ENCODE measurements at places on chromosomes 6 and 20.
A peak's percentile ranks its signal among the peaks of the same experiment; 100 is the strongest.

DNA sequence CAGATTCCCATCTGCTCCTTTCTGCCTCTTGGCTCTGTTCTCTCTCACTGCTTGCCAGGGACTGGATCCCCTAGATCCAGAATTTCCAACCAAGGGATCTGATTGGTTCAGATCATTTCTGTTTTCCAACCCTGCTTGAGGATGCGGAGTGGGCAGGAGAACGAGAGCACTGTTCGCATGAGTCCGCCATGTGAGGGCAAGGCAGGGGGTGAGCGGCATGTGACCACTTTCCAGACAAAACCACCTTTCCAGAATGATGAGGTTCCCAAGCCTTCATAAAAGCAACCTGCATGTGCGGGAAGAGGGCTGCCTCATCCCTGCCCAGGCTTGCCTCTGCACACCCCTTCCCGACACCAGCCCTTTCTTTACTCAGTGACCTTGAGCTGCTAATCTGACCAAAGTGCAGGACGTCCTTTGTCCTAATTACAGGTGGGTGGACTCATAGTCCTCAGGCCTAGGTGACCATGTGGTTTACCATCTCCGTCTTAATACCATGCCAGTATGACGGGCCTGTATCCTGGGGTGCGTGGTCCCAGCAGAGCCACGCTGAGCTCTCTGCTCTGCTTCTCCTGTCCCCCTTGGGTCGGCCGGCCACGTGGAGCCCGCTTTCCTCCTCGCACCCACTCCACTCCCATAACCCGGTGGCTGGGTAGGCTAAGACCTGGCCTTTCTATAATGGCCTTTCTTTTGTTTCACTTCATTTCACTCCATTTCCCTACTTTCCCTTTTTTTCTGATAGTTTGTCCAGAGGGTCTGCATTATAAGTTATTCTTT, 14.4 kb downstream of the NQO2 start:
- DNase-seq, result no peak

GRCh38 chr6:133741375-133741861, 147.5 kb upstream of the TCF21 start:
- no peak for DNase-seq

- DNase-seq, result no peak
Measured at GRCh38 chr20:53296451-53297153, 297.0 kb downstream of the ZNF217 start.

DNA sequence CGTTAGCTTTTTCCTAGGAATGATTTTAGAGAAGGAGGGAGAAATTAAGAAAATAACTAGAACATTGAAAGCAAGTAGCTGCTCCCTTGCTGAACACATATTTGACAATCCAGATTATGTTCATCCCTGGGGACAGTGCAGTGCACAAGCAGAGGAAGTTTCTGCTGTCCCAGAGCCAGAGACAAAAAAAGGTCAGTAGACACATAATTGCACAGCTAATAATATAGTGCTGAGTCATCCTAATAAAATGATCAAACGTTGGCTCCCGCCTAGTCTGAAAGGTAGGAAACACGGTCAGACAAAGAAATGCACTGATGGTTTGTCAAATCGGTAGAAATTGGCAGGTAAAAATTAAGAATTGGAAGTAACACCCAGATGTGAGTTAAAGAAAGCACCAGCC, 21.7 kb upstream of the SSTR4 start:
- DNase-seq, result no peak

DNA sequence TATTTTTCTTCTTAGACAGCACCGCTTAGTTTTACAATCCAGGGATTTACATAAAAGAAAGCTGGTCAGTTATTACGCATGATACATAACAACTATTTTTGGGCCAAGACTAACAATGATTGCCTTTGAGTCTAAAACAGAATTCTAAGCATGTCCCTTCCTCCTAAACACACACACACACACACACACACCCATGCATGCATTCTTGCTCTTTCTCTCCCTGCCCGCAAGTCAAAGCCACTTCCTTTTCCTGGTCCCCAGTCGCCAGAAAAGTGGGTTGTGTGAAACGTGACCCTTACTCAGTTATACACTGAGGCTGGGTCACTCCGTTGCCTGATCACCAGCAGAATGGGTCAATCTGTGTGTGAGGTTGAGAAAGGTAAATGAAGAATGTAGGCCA, 31.4 kb downstream of the FYN start:
- DNase-seq, result peak; percentile 66

DNA sequence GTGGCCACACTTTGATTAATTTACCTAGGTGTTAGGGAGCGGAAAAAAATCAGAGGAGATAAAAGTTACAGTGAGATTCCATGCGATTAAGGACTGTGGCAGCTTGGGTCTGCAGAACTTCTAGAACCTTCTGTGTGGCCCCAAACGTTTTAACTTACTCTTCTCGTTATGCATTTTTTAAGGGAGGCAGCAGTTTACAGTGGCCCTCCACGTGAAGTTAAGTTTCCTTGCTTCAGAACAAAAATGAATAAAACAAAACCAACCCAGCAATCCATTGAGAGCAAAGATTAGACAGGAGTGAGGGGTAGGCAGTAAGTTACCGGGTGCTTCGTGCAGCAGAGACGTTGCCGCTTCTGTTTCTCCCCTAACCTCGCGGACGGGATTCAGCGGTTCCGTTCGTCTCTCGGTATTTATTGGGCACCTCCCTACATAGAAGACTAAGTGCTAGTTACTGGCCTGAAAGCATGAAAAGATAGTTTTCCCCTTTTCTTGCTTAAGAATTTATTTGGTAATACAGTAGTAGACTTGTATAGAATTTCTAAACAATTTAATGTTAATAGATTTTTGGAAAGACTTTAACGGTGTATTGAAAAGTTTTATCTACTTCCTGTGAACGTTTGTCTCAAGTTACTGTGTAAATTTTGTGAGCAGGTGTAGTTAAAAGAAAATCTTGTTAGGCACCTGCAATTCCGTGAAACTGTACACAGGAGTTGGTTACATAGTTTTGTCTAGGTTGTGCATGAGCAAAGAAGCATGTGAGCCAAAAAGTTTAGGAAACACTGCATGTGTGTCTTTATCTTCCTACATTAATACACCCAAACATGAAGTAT, 1.1 kb downstream of the BAG2 start:
- DNase-seq, result peak; percentile 65

DNA sequence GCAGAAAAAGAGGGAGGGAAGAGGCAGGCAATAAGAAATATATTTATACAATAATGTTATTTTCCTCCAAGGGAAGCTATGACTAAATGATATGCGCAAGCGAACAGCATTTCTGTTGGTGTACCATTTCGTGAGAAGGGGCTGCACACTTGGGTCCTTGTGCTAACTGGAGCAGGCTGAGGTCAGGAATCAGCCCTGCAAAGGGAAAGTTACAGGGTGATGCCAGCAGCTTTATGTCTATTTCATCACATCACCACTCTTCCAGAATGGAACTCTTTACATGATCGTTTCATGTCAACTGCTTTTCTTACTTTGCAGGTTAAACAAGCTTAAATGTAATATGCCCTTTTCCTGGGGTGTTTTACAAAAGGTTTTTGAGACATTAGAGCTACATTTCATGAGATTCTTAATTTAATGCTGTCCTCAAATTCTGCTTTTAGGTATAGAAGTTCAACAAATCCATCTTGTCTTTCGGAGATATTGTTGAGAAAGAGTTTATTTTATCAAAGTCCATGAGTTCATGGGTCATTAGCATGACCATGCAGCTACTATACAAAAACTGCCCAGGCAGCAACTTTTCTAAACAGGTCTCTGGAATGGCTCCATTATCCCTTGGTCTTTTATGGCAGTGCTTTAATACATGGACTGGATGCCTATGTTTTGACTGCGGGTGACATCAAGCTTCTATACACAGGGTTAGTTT, 443.8 kb downstream of the TENT5A start:
- DNase-seq, result no peak

DNA sequence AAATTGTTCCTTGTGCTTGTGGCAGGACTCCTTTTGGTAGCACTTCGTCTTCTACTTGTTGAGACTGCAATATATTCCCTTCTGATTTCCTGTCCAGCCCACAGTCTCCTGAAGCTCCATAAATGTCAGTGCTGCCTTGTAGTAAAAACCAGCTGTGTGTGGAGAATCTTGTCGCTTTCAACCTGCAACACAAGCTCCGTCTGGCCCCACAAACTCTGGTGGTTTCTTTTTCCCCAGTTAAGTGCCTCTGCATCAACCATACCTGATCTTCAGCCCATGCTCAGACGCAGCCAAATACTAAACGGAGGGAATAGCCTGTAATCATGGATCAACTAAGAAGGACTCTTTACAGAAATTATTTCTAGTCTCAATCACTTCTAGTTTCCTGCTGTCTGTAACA, 1133.3 kb upstream of the ADGRB3 start:
- no peak for DNase-seq

GRCh38 chr6:107764684-107765460, 59.2 kb downstream of the SCML4 start:
- no peak for DNase-seq

DNA sequence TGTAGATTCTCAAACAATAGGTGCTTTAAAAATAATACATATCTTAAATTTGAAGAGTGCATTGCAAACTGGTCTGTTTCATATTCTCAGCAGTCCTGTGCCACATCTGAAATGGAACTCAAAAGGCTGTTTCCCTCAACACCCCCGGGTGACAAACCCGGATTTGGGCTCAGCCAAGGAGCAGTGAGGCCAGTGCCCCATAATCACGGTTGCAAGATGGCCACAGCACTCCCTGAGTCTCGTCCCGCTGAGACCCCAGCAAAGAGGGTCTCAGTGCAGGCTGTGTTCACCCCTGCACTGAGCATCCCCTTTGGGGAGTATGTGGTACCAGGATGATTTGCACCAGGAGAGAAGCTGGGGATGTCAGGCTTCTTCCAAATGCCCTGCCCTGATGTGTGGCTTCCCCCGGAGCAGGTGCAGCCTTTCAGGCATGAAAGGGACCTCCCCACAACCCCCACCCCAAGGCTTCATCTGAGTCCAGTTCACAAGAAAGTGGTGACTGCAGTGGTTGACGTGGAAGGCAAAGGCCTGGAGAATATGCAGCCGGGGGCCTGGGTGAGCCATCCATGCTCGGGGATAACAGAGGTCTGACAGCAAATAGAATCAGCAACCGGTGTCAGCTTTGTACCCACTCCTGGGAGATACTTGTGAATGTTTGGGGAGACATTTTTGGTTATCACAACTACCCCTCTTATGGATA, 202.9 kb downstream of the SYNDIG1 start:
- no peak for DNase-seq

DNA sequence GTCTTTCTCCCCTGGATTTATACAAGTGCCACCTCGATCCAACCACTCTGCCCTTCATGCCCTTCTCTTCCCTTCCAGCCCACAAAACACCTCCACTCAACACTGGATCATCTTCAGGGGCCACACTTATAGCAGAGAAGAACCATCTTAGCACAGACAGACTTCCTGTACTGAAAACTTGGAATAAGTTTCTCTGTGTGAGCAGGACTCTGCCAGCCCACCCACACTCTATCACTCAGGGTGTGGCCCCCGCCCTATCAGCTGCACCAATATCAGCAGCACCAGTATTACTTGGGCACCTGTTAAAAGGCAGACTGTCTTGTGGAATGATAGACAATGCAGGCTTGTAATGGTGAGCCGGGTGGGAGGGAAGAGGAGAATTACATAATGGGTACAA, 86.7 kb downstream of the SCML4 start:
- no peak for DNase-seq

GRCh38 chr6:31068669-31069340, 43.6 kb downstream of the C6orf15 start:
- peak; percentile 82 for DNase-seq

DNA sequence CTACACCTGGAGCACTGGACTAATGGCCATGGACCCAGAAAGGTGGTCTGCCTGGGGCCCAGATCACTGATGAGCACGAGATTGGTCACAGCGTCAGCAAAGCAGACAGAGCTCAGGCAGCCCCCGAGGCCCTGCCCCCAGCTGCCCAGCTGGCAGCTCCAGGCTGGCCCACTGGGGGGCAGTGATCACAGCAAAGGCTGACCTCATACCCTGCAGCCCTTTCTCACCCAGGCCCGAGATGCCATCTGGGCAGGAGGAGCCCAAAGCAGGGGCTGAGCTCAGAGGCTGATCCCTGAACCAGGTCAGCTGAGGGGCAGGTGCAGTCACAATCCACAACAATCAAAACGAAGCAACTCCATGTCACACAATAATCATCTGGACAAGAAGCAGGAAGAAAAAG, 4.1 kb downstream of the MAP1LC3A start:
- DNase-seq, result peak; percentile 2

- DNase-seq, result peak; percentile 92
Measured at GRCh38 chr6:89260310-89260709, 43.2 kb upstream of the GABRR1 start.

- no peak for DNase-seq
Measured at GRCh38 chr6:140062043-140063020, 687.9 kb upstream of the CITED2 start.

DNA sequence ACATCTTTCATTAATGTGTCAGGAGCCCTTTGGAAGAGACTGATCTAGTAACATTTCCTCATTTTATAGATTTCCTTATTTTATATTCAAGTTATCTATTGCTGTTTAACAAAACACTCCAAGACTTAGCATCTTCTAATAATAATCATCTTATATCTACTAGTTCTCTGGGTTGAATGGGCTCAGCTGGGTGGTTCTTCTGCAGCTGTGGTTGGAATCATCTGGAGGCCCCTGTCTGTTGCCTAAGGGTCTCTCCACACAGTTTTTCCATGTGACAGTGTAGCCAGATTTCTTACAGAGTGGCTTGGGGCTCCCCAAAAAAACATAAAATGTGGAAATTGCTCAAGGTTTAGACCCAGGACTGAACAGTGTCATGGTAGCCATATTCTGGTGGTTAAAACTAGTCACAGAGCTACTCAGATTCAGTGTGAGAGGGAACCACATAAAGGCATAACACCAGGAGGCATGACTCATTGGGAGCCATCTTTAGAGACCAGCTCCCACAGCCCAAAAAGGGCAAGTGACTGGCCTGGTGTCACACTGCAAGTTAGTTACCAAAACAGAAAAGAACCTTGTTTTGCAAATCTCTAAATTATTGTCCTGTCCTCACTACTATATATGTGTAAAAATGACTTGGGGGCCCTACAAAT, 11.5 kb downstream of the SLC2A10 start:
- no peak for DNase-seq

GRCh38 chr6:164967102-164967501, 342.3 kb downstream of the C6orf118 start:
- DNase-seq, result no peak

- no peak for DNase-seq
Measured at GRCh38 chr20:13305284-13305683, 84.2 kb downstream of the ISM1 start.

- no peak for DNase-seq
Measured at GRCh38 chr6:15280028-15280427, 34.2 kb downstream of the JARID2 start.

DNA sequence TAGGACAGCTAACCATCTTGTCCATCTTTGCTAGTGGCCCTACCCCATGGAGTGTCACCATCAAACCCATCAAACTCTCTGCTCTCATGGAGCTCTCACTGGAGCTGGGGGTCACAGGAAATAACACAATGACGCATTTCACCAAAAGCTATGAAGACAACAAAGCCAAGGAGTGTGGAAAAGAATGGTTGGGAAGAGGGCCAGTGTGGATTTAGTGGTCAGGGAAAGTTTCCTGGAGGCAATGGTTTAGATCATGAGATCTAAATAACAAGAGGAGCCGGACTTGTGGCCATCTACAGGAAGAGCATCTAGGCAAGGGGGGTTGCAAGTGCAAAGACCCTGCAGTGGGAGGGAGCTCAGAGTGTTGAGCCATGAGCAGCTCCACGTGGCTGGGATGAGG, 189.5 kb downstream of the BMP7 start:
- no peak for DNase-seq

- DNase-seq, result no peak
Measured at GRCh38 chr20:4045741-4046140, 30.4 kb upstream of the RNF24 start.

GRCh38 chr20:3334156-3334943, 73.1 kb downstream of the DNAAF9 start:
- no peak for DNase-seq
